Hypothalamus (tissue), 51 donors: ENCODE measurements at places on chromosomes 1 and 21.

DNA sequence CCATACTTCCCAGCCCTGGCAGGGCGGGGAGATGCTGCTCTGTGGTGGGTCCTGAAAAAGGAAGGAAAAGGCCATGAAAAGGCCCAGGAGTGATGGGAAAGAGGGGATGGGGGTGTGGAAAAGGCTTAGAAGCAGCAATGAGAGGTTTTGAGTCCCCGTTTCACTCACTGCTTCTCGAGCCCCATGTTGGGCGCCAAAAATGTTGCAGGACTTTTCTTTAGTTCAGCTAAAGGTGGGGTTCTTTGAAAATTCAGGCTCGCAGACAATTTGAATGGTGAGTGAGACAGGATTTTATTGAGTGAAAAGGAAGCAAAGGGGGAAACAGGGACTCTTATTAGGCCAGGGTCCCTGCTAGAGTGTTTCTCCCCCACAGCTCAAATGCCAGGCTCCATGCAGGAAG lies 93.1 kb downstream of the MRPS6 start:
- no peak for DNase-seq

- DNase-seq: no peak
Measured at GRCh38 chr1:171754971-171755370, 13.1 kb upstream of the VAMP4 start.

GRCh38 chr1:220825819-220826551 lies 39.3 kb downstream of the MTARC1 start:
- no peak for DNase-seq

DNA sequence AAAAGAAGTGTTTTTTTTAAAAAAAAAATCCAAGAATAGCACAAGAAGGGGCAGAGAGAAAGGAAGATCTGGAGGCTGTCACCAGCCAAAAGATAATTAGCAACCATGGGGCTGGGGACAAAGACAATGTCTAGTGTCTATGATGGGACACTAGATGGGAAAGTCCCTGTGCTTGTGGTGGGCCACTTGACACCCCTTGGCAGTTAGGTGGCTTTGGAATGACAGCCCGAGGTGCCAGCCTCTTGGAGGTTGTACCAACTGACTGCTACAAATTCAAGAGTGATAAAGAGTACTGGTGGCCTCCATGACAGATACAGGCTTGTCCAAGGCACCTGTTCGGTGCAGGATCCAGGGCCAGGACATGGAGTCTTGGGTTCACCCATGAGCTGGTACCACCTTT lies 21.6 kb downstream of the ATP2B4 start:
- DNase-seq: no peak

DNA sequence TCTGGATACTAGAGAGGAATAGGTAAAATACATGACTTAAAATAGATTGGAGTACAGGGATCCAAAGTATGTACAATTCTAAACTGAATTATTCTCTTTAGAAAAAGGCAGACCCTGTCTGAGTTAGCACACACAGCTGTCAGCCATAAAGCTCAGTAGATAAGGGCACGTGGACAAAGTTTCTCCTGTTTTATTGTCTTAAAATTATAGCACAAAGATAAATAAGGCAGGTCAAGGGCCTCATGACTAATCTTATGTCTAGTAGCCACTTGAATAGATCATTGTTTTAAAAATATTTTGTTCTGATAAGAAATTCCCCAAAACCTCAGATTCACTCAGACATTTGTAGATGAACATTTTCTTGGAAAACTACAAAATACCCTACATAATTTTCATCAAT lies 205.2 kb downstream of the ZP4 start:
- no peak for DNase-seq

DNA sequence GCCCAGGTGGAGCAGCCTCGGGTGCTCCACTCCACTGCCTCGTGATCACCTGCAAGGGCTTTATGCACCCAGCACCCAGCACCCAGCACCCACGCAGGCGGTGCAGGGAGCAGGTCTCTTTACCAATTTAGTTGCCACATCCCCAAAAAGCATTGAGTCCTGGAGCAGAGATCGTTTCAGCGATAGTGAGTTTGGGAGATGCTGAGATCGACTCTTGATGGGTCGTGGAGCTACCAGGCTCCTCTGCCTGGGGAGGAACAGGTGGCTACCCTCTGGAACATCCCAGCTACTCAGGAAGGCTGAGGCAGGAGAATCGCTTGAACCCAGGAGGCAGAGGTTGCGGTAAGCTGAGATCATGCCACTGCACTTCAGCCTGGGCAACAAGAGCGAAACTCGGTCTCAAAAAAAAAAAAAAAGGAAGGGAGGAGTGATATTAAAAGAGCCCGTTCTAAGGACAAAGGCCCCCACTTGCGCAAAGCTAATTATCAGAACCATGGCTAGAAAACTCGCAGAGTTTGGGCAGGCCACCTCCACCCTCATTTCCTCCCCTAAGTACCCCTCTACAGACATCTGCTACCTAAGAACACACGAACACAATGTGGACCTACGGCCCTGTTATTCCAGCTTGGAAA lies 106.5 kb upstream of the SLC45A1 start:
- no peak for DNase-seq

- no peak for DNase-seq
Measured at GRCh38 chr1:40699787-40700186, 8.3 kb downstream of the NFYC start.

- DNase-seq: no peak
Measured at GRCh38 chr1:1374589-1374928, 448 bp downstream of the AURKAIP1 start.

GRCh38 chr1:182681568-182681912 lies 2.8 kb downstream of the RGS8 start:
- no peak for DNase-seq

GRCh38 chr1:228978484-228979324 lies 243.4 kb downstream of the RHOU start:
- no peak for DNase-seq

GRCh38 chr1:54815086-54815876 lies 14.2 kb upstream of the TTC22 start:
- DNase-seq: no peak

- DNase-seq: no peak
Measured at GRCh38 chr1:156081917-156082308, 352 bp downstream of the MEX3A start.

DNA sequence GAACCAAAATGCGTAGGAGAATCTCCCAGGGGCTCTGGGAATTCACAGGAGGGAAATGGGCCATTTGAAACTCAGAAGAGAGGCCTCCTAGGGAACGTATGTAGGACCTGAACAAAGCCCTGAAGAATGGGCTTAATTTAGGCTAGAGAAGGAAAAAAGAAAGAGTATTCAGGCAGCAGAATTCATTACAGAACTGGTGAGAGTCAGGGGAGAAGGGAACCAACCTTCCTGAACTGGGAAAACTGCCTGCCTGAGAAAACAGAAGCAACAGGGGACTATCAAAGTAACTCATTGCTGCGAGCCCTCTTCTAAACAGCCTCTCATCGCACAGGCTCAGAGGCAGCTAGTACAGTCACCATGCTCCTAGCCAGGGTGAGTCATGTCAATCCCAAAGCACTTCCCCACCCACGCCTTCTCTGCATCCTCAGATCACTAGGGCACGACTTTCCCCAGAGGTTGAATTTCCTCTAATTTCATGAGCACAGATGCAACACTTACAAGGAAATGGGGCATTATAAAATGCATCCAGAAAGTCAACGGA lies 98.1 kb downstream of the ADSS2 start:
- DNase-seq: no peak

DNA sequence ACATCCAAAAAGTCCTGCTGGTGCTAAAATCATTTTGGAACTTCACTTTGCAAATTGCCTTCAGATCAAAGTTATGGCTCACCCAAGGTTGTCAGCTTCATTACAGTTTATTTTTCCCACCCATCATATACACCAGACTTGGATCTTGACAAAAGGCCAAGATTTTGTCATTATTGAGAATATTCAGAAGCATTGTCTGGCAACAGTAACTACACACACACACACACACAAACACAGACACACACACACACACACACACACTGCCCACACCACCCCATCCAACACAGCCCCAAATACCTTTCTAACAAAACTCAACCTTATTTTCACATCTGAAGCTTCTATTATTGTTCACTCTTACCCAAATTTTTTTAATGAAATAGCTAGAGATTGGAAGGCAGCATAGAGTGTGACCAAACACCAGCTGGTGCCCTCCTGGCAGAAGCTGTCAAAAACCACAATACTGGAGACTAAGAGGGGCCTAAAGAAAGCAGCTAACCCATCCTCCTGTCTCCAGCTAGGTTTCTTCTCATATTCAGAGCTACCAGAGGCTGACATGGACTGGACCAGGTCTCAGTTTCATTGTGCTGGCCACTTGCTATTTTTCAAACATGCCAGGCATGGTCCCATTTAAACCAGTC lies 139.1 kb upstream of the ZC3H11B start:
- no peak for DNase-seq

DNA sequence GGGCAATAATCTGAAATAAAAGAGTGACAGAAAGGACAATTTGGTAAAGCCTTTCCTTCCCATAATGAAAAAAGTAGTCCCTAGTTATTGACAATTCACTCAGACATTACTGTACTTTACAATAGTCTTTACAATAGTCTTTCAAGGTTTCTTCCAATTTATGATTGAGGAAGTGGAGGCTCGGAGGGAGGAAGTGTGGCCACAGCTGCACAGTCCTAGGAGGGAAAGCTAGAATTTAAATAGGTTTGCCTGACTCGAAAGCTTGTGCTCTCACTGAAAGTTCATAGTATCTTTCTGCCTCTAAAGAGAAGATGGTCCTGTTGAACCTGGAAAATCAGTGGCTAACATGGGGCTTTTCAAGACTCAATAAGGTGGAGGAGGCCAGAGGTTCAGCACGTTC lies 203.2 kb downstream of the SDCCAG8 start:
- DNase-seq: no peak

- DNase-seq: no peak
Measured at GRCh38 chr1:118334506-118334905, 149.5 kb upstream of the SPAG17 start.

- DNase-seq: no peak
Measured at GRCh38 chr1:192489748-192490147, 85.8 kb upstream of the RGS1 start.

- no peak for DNase-seq
Measured at GRCh38 chr1:15352128-15352957, 57.3 kb upstream of the EFHD2 start.

DNA sequence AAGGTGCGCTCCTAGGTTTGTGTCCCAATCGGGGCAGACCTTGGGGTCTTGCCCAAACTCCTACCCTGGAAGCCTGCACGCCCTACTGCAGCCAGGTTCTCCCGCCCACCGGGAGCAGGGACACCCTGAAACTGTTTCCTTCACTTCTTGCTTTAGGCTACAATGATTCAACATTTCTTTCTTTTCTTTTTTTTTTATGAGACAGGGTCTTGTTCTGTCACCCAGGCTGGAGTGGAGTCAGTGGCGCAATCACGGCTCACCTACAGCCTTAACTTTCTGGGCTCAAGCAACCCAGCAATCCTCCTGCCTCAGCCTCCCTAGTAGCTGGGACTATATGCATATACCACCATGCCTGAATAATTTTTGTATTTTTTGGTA lies 75.8 kb downstream of the ITPKB start:
- no peak for DNase-seq

GRCh38 chr1:230286166-230286889 lies 139.8 kb downstream of the PGBD5 start:
- no peak for DNase-seq

DNA sequence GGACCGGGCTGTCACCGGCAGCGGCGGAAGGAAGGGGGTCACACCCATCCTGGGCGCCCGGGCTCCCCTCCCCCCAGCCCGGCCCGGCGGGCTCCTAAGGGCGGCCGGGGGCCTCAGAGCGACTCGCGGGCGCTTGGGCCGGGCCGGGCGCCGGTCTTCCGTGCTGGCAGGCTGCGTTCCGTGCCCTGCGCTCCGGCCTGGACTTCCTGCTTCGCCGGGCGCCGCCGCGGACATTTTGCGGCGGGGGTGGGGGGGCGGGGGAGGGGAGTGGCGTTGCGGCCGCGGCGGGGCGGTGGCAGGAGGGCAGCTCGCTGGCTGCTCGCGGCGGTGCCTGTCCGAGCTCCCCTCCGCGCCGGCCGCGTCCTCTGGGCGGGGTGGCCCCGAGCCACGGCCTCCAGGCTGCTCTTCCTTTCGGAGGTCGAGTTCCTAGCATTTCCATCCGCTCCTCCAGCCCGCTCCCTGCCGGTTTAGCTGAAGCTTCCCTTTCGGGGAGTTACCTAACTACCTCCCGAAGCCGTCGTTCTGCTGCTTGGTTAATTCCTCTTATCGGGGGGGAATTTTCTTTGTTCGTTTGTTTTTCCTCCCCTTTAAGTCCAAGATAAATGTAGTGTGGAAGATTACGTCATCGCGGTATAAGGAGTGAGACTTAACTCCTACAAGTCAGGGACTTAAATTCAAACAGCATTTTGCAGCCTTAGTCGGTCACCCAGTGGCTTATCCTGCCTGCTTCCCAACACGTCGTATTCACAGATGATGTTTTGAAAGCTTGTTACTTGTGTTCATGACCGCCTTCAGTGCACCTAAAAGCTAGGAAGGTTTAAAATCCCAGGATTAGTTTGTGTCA lies 730 bp downstream of the CDC42 start:
- DNase-seq: peak; percentile 69

- no peak for DNase-seq
Measured at GRCh38 chr1:12469990-12470389, 148.0 kb downstream of the DHRS3 start.

GRCh38 chr1:112264010-112264409 lies 132.0 kb upstream of the CTTNBP2NL start:
- DNase-seq: no peak

DNA sequence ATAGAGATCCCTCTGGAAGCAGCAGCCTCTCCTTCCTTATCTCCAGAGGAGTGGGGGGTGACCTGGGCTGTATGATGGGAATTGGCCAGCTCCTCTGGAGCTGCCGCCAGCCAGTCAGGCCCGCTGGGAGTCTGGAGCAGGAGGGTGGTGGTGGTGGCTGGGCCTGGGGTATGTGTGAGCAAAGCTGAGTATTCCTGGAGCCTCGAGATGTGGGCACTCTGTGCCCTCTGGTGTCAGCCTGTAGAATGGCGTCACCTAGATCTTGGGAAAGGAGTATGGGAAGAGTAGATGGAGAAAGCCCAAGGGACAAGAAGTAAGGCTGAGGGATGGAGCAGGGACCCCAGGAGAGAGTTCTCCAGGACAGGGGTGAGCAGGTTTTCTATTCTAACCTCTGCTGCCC lies 16.0 kb downstream of the VANGL2 start:
- DNase-seq: no peak

DNA sequence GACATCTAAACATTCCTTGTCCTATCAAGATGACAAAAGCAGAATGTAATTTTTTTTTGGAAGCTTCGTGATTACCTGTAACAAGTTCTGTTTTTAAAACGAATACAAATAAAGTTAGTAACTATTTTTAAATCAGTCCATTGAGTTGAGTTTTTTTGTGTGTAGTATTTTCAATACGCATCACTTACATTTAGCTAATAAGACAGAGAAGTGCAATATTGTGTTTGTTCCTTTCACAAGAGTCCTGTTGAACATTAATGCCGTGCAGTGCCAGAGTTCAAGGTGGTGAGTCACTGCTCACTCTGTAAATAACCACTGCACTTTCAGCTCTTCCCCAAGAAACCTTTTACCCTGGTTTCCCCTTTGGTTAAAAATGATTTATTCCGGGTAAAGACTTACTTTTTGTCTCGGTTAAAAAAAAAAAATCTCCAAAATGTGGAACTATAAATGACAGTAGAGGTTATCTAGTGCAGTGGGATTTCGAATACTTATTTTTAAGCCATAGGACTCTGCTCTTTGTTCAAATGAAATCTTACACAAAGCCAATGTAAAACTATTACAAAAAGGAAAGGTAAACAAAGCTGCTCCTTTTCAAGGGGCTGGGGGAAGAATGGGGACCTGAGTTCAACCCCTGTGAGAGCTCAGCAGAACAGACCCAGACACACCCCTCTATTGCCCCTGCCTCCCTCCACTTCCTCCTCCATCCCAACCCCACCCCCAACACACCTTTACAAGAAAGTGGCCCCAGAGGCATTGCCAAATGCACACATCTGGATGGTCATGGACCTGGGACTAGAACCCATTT lies 14.8 kb upstream of the NCMAP start:
- no peak for DNase-seq
